ENCODE measurements at places on chromosomes 3 and 15. TPM values are rescaled to one million over a fixed set of nuclear protein-coding genes. Genes with fewer than 3 reads are reported as not detected.

DNA sequence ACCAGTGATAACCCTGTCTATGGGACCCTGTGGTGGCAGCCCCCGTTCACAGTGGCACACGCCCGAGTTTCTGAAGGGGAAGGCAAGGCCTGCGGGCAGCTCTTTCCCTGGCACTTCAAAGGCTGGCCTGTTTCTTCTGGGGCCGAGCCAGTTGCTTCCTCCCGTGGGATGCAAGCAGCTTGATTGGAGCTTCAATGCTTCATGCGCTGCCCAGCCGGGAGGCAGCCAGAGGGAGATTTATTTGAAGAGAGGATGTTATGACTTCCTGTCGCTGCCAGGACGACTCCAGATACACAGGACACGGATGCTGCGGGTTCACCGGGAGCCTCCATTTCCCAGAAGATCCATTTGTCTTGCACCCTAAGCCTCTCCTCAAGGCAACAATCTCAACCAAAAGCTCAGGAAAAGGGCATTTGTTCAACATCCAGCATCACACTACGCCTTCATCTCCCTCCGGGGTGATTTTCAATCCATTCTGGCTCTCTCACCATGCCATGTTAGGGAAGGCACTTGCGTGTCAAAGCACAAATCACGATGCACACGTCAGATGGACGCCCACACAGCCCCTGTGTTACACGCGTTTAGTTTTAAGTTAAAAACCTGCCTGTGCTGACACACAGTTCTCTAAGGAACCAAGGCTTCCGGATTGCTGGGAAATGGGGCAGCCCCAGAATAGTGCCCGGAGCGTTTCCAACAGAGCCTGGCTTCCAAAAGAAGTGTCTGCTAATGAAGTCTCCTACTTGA lies 330.2 kb downstream of the OCA2 start:
- no peak for DNase-seq

DNA sequence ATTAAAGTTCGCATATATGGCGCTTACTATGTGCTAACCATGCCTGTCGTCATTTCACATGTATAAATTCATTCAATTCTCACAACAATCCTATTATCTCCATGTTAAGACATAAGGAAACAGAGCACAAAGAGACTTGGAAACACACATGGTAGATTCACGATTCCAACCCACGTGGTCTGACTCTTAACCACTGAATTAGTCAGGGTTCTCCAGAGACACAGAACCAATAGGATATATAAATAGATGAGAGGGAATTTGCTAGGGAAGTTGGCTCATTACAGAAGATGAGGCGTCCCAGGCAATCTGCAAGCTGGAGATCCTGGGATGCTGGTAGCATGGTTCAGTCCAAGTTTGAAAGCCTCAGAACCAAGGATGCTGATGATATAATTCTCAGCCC lies 765.3 kb downstream of the TBL1XR1 start:
- no peak for DNase-seq

DNA sequence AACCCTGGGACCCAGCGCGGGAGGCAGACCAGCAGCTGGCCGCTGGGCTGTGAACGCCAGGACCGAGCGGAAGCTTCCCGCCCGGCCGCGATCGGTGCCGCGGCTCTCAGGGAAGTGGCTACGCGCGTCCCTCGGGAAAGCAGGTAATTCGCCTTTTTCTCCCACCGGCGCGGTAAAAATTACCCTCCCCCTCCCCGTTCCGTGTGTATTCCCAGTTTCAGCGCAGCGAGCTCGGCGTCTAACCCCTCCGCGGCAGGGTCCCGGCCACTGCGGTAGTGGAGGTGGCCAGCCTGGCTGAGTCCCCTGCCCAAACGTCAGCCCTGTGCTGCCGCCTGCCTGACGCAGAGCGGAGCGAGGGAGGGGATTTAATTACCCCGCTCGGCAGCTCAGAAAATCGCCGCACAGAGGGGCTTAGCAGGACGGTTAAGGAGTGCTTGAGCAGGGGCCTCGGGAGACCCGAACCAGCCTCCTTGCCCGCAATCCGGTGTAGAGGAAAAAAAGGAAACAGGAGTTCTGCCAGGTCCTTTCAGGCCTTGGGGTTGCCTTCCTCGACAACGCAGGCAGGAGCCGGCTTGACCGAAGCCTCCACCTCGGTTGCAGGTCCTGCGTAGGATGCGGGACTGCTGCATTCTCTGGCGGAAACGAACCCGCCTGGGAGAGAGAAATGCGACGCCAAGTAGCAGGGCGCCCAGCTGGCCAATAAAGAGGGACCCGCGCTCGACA lies 2.9 kb downstream of the GATA2 start:
- peak; percentile 91 for DNase-seq

Gene SERPINI2
- total RNA-seq = not detected

Gene ZSCAN2
- total RNA-seq = 14.7 TPM

Gene MUC4
- not detected for total RNA-seq

Gene TYRO3
- 6.2 TPM for total RNA-seq

Gene GTF2E1
- total RNA-seq = 14.4 TPM

Gene ZKSCAN7
- 9.8 TPM for total RNA-seq

DNA sequence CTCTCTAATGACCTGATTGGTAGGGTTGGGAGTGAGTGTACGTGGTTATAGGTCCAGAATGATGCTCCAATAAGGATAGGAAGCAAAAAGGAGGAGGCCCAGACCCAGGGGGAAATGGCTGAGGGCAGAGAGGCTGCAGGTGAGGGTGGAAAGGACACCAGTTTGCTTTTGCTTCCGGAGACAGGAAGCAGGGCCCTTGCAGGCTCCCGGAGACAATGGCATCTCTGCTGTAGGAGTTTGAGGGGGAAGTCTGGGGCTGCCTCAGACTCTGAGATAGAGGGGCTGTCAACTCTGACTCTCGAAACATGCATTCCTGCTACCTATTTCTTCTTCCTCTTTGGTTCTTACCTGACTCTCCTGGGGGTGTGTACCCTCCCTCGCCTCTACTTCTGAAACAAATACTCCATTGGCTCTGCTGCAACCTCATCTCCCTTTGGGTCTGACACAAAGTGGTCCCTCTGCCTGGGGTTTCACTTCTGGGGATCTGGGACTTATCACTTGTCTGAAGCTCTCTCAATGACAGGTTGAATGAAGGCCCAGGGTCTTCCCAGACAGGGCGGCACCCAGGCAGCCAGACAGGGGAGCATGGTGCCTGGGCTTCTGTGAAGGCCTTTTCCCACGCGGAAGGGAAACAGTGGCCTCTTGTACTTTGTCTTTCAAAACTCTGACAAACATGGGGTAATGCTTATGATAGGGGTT lies 61.5 kb downstream of the CHRD start:
- peak; percentile 54 for DNase-seq

Gene FBXO40
- not detected for total RNA-seq

DNA sequence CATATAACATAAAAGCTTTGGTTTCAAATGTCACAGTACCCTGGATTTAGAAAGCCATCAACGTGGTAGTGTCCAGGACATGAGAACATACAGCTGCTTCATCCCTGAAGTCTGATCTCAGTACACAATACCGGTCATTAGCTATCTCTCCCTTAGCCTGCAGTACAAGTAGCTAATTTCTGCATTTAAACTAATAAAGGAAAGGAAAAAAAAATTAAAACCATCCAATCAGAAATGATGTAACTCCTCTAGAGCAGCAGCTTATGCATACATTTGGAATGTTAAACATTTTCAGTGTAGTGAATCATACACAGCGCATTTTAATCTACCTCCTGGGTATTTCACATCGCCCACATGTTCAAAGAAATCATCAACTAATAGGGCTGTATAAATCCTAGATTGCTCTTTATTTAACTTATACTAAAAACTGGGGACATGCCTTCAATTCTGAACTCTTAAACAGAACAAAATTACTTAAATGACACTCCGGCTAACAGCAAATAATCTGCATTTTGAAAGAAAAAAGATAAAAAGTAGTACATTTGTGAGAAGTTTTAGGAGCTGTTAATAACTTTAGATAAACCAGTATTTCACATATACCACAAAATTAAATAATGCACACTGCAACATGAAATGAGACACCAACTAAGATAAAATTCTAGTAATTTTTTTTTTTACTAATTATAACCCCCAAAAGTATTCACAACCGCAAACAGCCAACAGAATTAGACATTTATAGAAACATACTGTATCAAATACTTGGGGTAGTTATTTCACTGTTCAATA lies 3.7 kb downstream of the IGF2BP2 start:
- DNase-seq = peak; percentile 85

Gene HTR3E
- not detected for total RNA-seq

GRCh38 chr3:149258714-149259113 lies 37.1 kb upstream of the CP start:
- DNase-seq = no peak

- DNase-seq = no peak
Measured at GRCh38 chr15:98881526-98882520, 125.8 kb downstream of the PGPEP1L start.

- DNase-seq = no peak
Measured at GRCh38 chr3:60333710-60334109, 917.5 kb downstream of the FHIT start.

- DNase-seq = no peak
Measured at GRCh38 chr15:67039384-67040075, 25.9 kb upstream of the SMAD3 start.

Gene ACP3
- total RNA-seq = under 0.01 TPM

DNA sequence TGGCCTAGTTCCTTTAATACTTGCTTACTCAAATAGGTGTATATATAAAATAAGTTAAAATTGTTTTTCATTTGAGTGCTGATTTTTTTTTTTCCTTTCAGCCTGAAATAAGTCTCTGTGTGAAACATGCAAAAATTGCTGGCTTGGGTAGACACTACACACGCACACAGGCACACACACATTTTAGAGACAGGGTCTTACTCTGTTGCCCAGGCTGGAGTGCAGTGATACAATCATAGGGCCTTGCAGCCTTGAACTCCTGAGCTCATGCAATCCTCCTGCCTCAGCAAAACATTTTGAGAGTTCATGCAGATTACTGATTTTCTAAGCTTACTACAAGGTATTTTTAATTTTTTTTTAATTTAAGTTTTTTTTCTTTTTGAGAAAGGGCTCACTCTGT lies 12.7 kb upstream of the RFC4 start:
- DNase-seq = no peak

- DNase-seq = peak; percentile 87
Measured at GRCh38 chr15:82178061-82178460, 84.5 kb downstream of the EFL1 start.

Gene LMLN
- 13.0 TPM for total RNA-seq
